GM13977 (cell line): ENCODE measurements at places on chromosomes 3 and 15.

GRCh38 chr3:141052201-141053069 is 1.3 kb downstream of the SPSB4 start:
- no peak for DNase-seq

- DNase-seq = no peak
Observed at GRCh38 chr3:145557405-145557804, 603.6 kb downstream of the PLOD2 start.

GRCh38 chr3:83842511-83842910 is 1116.3 kb upstream of the CADM2 start:
- no peak for DNase-seq

DNA sequence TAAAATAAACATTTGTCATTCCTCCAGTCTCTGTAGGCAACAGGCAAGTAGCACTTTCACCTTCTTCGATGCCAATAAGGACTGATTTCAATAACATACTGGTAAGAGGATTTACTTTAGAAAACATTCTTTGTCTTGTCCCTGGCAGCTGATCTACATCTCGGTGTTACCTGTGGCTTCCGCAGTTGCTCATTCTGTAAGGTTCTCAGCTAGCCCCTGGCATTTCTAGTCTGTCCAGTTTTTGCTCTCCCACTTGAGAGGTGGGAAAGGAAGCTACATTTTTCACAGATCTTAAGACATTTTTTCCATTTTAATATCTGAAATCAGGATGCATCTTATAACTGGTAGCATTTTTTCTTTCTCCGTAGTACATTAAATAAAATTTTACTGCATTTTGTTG is 19.7 kb upstream of the MAP6D1 start:
- no peak for DNase-seq

DNA sequence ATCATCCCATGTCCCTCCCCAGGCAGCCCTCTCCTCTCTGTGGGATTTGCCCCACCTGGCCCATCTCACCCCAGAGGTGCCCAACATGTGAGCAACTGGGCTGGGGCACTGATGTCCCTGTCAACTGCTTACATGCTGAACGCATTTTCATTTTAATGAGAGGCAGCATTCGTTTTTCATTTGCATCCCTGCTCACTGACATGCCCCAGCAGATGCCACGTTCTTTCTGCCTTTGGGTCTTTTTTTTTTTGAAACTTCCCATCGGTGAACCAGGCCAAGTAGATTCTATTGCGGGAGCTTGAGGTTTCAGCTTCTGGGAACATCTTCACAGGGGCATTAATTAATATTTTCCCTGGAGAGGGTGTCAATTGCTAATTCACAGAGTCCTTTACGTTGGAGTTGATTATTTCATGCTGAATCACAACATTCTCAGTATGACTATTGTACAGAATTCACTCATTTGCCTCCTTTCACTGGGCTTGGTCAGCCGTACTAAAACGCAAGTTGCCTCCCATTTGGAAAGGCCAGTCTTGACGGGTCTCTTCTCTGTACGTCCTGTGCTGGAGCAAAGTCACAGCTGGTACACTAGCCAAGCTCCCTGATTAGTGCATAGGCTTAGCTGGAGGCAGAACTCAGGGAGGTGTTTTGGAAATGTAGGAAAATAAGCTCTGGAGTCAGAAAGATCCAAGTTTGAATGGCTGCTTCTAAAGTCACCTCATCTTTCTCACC is 69.8 kb downstream of the CHRNA7 start:
- no peak for DNase-seq

DNA sequence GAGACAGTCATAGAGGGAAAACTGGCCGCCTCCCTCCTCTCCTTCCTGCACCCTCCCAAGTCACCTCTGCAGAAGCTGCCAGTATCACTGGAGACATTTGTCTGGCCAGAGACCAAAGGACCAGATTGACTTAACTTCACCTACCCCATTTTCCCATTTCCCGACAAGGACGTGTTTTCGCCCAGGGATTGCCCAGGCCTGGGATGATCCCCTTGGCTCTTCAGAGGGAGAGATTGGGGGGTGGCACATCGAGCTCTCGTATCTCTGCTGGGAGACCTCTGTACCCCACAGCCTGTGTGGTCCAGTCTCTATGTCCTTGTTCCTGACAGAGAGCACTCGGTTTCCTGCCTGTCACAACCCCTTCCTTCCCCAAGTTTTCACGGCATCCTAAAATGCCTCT is 31.4 kb downstream of the RGMA start:
- DNase-seq = no peak

GRCh38 chr3:12653747-12654146 is 10.2 kb downstream of the RAF1 start:
- no peak for DNase-seq

DNA sequence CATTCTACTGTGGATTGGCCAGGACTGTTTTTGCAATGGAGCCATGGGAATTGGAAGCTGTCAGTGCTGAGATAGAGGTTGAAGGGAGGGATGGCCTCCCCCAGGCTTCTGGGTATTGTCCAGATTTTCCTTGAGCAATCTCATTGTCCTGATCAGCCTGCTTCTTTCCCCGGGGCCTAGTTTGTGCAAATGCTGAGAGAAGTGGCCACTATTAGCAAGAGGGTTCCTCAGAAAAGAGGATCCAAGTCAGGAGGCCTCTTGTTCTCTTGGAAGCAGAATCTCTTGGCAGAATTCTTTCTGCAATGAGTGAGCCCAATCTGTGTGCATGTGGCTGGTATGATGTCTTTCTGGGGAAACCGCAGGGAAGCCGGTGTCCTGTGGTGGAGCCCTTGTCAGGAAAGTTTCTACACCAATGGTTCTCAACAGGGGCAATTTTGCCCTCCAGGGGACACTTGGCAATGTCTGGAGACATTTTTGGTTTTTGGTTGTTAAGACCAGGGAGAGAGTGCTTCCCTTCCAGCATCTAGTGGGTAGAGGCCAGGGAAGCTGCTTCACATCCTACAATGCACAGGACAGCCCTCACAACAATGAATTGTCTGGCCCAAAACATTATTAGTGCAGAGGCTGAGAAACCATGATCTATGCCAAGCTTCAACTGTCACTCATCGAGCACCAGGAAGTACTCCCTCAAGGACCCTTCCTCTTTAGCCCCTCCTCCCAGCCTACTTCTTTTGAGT is 2.0 kb downstream of the LIPC start:
- no peak for DNase-seq

DNA sequence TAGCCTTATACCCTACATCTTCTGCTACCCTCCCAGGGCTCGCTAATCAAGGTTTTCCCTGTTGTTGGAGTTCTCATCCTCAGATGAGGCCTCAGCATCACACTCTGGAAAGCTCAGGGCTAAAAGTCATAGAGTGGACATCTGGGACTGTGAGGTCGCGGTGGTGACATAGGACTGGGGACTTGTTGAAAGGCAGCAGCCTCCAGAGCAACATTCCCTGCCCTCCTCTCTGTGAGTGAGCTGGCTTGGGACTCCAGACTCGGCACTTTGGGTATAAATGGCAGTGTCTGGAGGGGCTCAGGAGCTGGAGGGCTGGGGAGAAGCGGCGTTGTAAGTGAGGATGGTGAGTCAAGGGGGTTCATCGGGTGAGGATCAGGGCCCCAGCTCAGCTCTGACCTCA is 2.7 kb downstream of the CA12 start:
- no peak for DNase-seq

- no peak for DNase-seq
Observed at GRCh38 chr15:101001056-101001455, 81.9 kb downstream of the LRRK1 start.

GRCh38 chr3:60829058-60829457 is 422.2 kb downstream of the FHIT start:
- no peak for DNase-seq

DNA sequence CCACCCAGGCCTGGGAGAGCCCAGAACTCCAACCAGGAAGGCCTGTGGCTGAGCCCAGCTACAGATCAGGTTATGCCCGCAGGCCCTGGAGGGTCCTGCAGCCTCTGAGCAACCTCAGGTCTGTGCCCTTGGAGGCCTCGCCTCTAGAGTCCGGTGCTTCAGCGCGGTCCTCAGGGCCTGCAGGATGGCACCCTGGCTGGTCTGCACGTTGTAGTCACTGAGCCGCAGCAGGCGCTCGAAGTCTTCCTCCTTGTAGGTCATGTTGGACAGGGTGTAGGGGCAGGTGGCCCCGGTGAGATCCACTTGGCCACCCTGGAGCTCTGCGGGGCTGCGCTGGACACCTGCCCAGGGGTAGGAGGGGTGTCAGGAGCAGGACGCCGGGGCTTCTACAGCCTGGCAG is 25.8 kb downstream of the PLA2G4D start:
- DNase-seq = no peak

- DNase-seq = no peak
Observed at GRCh38 chr3:123067689-123068600, 1.1 kb downstream of the PDIA5 start.

- DNase-seq = no peak
Observed at GRCh38 chr3:9122732-9123364, 126.6 kb downstream of the SRGAP3 start.
